ENCODE measurements at places on chromosomes 12 and 14.

DNA sequence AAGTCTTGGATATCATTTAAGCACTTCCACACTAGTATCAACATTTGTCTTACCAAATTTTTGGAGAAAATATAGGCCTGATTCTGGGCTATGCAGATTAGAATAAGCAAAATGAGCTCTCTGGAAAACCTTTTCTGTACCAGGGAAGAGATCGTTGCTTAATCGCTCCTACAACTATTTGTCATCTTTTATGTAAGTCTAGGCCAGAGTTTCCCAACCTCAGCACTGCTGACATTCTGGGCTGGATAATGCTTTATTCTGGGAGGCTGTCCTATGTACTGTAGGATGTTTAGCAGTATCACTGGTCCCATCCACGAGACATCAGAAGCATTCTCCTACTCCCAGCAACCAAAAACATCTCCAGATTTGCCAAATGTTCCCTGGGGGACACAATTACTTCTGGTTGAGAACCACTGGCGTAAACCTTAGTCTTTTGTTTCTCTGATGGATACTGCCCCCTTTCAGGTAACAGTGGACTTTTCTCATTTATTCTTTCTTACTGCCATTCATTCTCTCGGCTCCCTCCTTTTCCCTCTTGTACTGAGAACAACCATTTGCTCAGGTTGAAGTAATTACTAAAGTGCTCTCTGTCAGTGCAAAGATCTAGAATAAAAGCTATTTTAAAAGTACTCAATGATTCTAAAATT lies 316.9 kb upstream of the E2F7 start:
- no peak for DNase-seq

GRCh38 chr14:99351166-99352007 lies 79.4 kb upstream of the BCL11B start:
- DNase-seq, result no peak

- DNase-seq, result no peak
These were observed 114.2 kb downstream of the C12orf75 start for GRCh38 chr12:105444653-105445102.

DNA sequence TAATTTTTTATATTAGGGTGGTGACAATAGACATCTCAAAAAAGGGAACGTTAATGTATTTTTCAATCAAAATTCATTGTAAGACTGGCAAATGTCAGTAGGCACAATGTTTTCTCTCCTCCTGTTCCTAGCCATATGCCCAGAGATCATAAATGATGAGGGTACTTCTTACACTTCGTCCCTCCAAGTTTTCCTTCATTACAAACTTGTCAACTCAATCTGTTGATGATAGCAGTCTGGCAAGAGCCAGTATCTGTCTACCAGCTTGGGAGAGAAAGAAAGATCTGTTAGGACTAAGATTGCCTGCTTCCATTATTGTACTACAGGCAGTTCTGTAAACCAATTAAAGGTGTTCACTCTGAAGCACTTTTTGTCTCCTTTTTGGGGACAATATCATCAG lies 130.9 kb upstream of the DAAM1 start:
- no peak for DNase-seq

GRCh38 chr12:65367396-65367795 lies 88.9 kb downstream of the MSRB3 start:
- no peak for DNase-seq

GRCh38 chr14:51382506-51382905 lies 142.5 kb downstream of the TMX1 start:
- peak; percentile 95 for DNase-seq

- peak; percentile 99 for DNase-seq
These were observed 844.6 kb downstream of the VRK1 start for GRCh38 chr14:97641827-97642226.

DNA sequence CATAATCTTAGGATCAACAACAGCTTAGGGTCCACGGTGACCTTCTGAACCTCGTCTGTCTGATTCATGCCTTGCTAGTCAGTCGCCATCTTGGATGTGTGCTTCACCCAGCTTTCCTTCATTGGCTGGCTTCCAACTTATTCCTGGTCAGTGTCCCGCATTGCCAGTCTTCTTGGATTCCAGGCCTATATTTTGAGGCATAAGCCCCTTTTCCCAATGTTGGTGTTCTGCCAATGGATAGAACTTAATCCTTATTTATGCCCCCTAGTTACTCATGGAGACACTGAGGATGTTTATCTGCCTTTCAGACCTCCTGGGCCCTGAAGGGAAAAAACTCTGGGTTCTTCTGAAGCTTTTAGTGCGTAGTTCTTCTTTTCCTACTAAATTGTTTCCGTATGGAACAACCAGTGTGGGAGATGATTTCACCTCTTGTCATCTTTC lies 5.8 kb downstream of the JDP2 start:
- no peak for DNase-seq

GRCh38 chr12:26519462-26519861 lies 313.5 kb downstream of the ITPR2 start:
- DNase-seq, result no peak

DNA sequence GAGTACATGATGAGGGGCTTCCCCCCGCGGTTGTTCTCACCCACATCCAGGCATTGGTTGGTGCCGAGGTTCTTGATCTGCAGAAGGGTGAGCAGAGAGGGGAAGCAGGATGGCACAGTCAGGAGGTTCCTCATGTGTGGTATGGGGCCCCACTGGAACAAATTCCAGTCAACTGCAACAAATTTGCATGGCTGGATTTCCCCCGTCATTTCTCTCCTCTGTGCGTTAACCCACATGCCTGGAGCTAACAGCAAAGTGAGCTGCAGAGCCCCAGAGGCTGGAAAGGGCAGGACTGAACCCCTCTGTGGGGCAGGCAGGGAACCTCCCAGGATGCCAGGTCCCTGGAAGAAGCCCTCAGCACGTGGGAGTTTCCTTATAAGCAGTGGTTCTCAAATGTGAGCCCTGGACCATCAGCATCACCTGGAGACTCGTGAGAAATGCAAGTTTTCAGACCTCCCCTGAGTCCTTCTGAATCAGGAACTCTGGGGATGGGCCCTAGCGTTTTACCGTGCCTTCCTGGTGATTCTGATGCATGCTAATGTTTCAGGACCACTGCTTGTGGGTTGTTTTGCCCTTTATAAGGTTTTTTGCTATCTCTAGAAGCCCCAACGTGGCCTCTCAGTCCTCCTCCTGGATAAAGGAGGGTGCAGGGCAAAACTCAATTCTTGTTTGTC lies 11.0 kb upstream of the CELA1 start:
- DNase-seq, result no peak

GRCh38 chr14:91744068-91744480 lies 12.2 kb upstream of the CATSPERB start:
- DNase-seq, result peak; percentile 28

- DNase-seq, result no peak
These were observed 15.7 kb downstream of the HNF1A start for GRCh38 chr12:120994059-120994458.

DNA sequence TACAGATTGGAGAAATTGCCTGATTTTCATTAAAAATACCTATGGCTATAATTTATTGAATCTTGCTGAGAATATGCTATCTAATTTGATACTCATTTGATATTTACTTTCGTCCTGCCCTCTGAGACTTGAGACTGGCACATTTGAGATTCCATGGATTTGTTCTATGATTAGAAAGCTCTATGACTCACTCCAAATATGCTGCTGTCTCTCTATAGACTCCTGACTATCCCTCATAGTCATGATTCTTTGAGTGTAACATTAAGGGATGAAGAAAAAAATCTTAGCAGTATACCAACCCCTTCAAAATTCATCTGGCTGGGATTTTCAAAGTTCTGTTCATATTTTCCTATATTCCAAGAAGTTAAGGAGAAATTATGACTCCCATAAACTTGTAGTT lies 191.9 kb downstream of the LRIG3 start:
- DNase-seq, result no peak

- no peak for DNase-seq
These were observed 202.2 kb downstream of the KTN1 start for GRCh38 chr14:55782166-55782565.

GRCh38 chr12:19431407-19432308 lies 7.6 kb upstream of the AEBP2 start:
- DNase-seq, result peak; percentile 13

DNA sequence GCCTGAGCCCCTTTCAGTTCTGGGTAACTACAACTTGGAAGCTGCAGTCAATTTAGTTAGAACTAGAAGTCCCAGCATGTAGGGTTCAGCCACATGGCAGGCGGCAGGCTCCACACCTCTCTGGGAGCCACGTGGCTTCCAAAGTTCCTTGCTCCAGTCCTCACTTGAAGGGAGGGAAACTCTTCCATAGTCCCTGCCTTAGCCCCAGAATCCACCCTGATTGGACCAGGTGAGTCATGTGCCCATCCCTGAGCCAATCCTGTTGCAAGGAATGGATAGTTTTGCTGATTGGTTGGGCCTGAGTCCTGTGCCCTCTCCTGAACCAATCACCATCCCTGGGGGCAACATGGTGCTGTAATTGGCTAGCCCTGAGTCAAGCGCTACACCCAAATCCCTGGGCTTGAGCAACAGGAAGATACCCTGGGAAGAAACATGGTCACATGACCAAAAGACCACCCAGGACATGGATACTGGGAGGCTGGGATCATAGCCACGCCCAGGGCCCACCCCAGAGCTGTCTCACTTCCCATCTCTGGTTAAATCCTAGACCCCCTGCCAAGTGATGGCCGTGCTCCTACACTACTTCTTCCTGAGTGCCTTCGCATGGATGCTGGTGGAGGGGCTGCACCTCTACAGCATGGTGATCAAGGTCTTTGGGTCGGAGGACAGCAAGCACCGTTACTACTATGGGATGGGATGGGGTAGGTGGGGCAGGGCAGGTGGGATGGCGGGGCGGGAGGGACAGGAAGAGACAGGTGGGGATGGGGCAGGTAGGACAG lies 154.7 kb downstream of the ADGRD1 start:
- DNase-seq, result no peak

GRCh38 chr12:34021071-34021470 lies 1.2 kb upstream of the ALG10 start:
- DNase-seq, result no peak

- DNase-seq, result no peak
These were observed 39.2 kb downstream of the BCL11B start for GRCh38 chr14:99232714-99233214.

GRCh38 chr14:77039285-77040058 lies 11.0 kb upstream of the IRF2BPL start:
- DNase-seq, result peak; percentile 82

- DNase-seq, result no peak
These were observed 223.3 kb upstream of the PRICKLE1 start for GRCh38 chr12:42812871-42813270.

GRCh38 chr12:39622306-39622705 lies 2.7 kb upstream of the ABCD2 start:
- no peak for DNase-seq

- peak; percentile 67 for DNase-seq
These were observed 699 bp downstream of the KTN1 start for GRCh38 chr14:55580470-55581341.

- no peak for DNase-seq
These were observed 995 bp downstream of the TNFRSF1A start for GRCh38 chr12:6340745-6341416.

DNA sequence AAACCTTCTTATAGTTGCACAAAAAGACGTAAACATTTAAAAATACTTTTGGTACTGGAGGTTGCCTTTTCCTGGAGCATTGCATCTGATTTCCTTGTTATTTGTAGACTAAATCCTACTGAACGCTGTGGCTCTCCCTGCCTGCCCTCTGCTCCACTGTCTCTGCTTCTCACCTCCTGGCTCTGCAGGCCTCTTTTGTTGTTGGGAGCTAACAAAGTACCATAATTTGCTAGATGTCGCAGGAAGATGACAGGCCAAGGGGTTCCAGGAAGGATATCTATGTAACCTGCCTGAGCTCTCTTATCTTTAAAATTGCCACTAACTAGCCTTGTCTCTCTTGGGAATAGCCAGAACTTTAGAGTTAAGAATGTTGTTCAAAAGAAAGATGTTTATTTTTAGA lies 21.4 kb downstream of the SYNE2 start:
- DNase-seq, result no peak

DNA sequence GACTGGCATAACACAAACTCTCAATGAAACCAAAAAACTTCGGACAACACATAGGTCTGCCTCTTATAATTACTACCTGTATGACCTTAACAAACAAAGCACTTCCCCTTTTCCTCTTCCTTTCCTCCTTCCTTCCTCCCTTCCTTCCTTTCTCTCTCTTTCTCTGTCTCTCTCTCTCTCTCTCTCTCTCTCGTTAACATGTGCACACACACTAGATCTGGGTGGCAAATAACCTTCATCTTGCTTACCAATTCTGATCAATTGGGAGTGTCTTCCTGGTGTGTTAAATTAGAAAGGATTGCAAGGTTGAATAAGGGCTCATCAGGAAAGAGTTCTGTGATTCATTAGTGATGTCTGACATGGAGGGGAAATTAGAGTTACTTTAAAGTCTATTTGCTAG lies 307.8 kb upstream of the PRKD1 start:
- no peak for DNase-seq

- peak; percentile 10 for DNase-seq
These were observed 96.8 kb upstream of the IFNG-AS1 start for GRCh38 chr12:67892259-67893021.

GRCh38 chr14:22432348-22432976 lies 156.6 kb downstream of the DAD1 start:
- DNase-seq, result peak; percentile 99

Data from NCI-H524 (cell line).